ENCODE measurements at places on chromosomes 5 and 9.

DNA sequence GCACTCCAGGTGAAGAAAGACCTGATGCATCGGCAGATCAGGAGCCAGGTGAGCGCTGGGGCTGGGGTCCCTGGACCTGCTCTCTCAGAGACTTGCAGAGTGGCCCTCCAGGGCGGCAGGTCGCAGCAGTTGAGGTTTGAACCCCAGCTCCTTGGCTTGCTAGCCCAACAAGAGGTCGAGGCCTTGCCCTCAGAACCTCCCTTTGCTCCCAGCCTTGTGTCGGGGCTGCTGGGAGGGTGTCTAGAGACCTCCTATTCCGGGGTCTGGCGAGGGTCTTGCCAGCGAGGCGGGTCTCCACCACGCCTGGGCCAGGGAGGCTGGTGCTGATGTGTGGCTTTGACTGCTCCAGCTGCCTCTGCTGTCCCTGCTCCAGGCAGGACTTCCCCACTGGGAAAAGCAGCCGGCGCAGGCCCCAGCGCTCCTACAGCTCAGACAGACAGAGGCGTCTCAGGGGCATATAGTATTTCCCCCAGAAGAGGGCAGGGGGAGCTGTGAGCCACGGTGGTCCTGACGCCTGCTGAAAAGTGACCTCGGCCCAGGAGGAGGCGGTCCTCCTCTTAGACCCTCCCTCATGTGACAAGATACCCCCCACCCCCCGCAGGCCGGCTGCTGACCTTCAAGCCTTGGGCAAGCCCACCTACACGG, 38.3 kb downstream of the LRSAM1 start:
- DNase-seq: no peak

DNA sequence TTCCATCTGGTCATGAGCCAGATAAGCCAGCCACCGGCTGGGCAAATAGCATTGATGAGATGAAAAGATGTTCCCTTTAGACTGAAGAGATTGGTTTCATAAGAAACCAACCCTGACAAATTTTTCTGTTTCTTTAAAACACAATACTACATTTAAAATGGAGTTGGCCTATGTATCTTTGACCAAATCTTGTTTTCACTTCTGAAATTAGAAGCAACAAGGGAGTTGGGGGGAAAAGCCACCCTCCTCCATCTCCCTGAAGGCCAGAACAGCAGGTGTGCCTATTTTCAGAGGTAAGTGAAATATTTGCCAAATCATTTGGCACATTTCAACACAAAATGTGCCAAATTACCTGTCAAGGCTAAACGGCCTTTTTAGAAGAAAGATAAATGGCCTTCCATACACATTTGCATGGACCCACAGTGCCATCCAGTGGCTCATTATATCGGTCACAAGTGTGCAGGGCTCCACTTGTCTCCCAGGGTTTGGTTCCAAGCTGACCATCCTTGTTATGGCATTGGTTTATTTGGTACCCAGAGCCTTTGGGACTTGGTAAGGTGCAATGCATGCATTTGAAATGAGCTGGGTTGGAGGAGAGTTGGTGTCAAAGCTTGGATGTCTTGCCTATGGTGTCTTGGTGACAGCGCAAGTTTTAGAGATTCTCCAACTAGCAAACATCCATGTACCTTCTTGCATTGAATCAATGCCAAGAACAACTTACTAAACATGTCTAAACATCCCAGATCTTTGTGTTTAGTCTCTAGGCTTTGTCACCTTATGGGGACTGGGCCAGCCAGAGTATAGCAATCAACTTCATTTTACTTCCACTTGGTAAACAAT, 372.0 kb upstream of the KIF2A start:
- peak; percentile 83 for DNase-seq

DNA sequence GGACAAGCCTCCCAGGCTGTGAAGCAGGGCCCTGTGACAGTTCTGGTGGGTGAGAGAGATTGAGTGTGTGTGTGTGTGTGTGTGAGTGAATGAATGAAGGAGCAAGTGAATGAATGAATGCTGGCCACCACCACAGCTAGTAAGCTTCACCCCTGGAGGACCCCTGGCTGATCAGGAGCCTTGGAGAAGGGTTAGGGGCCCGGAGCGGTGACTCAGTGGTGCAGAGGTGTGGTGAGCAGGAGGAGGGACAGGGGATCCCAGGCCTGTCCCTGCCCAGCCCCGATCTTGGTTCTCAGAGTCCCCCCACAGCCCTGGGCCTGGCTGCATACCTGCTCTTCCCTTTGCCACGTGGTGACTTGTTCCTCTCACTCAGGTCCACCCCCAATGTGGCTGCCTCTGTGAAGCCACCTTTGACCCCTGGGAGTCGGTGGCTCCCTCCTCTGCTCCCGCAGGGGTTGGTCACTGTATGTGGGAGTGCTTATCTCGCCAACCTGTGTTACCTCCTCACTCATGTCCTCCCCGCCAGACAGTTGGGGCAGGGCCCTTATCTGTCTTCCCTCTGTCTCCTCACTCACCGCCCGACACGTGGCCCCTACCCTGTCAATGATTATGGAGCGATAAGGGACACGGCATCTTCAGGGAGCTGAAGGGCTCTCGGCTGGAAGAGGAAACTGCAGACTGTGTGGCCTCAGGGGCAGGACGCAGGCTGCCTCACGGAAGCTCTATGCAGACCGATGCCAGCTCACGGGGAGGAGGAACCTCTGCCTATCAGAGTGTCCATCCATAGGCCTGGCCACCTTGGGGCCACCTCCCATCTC, 99.9 kb upstream of the PITX1 start:
- DNase-seq: no peak

GRCh38 chr9:124794902-124795491, 18.1 kb downstream of the OLFML2A start:
- no peak for DNase-seq

- DNase-seq: no peak
Observed at GRCh38 chr5:34041247-34041972, 1.6 kb downstream of the C1QTNF3 start.

GRCh38 chr5:35335752-35336151, 105.5 kb upstream of the PRLR start:
- no peak for DNase-seq

DNA sequence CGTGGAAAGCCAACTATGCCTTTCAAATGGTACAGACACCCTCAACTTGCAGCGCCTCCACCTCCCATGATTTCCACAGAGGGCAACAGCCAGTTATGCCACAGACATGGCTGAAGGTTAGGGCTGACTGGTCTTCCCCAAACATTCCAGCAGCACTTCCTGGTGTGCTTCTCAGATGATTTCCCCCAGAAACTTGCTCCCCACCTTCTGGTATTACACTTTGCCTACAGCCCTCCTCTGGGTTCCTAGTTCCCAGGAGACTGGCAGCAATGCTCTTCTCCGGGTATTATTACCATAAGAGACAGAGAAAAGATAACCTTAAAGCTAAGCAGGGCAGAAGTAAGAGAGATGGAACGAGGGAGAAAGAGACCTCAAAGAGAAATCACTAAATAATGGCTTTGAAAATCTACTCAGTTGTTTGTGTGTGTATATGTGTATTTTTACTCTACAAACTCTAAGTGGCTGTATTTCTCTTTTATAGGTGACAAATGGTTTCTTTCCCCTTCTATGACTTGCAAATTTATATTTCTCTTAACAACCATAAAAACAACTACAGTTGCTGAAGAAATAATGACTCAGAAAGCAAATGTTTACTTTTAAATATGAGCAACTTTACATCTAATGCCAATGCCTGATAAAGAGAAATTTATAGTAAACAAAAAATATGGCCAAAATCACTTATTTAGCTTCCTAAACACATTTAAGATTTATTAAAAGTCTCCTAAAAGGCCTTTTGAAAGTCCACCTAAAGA, 133.8 kb downstream of the PDE4D start:
- DNase-seq: no peak

DNA sequence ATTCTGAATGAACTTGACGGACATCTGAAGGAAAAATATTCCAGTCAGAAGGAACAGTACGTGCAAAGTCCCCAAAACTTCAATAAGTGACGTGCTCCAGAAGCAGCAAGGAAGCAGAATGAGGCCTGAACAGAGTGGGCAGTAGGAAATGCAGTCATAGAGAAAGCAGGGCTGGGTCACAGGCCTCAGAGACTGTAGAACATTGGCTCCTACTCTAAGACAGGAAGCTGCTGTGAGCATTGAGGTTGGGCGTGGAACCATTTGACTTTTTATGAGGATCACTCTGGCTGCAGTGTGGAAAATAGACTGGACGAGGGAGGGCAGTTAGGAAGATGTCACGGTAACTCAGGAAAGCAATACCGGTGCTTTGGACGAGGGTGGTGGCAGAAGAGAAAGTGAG, 64.0 kb downstream of the DOCK8 start:
- no peak for DNase-seq

GRCh38 chr5:55177078-55177477, 4.1 kb upstream of the CDC20B start:
- no peak for DNase-seq

DNA sequence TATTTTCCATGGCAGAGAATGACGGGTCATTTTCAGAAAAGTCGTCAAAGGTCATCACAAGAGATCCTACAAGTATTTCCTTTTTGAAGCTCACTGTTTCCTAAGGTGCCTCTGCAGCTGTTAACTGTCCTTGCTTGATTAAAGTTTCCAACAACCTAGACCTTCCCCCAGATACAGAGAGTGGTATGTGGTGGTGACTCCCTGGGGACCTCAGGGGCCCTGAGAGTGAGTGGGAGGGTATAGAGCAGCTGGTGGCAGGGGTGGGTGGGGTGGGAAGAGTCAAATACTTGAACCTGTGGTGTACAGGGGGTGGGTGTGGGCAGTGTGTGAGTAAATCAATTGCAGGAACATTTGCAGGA, 1.6 kb upstream of the CD72 start:
- DNase-seq: no peak

DNA sequence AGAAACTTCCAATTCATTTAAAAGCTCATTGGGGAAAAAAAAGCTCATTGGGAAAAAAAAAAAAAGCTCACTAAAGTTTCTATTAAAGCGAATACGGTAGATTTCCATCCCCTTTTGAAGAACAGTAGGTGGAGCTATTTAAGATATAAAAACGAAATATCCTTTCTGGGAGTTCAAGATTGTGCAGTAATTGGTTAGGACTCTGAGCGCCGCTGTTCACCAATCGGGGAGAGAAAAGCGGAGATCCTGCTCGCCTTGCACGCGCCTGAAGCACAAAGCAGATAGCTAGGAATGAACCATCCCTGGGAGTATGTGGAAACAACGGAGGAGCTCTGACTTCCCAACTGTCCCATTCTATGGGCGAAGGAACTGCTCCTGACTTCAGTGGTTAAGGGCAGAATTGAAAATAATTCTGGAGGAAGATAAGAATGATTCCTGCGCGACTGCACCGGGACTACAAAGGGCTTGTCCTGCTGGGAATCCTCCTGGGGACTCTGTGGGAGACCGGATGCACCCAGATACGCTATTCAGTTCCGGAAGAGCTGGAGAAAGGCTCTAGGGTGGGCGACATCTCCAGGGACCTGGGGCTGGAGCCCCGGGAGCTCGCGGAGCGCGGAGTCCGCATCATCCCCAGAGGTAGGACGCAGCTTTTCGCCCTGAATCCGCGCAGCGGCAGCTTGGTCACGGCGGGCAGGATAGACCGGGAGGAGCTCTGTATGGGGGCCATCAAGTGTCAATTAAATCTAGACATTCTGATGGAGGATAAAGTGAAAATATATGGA, at the start of gene PCDHGA12:
TSS of gene PCDHGA12 (plus strand) at position 176 of the 782 bp plus-strand sequence. CDS start at position 429, 253 bp downstream.
- DNase-seq: peak; percentile 7

DNA sequence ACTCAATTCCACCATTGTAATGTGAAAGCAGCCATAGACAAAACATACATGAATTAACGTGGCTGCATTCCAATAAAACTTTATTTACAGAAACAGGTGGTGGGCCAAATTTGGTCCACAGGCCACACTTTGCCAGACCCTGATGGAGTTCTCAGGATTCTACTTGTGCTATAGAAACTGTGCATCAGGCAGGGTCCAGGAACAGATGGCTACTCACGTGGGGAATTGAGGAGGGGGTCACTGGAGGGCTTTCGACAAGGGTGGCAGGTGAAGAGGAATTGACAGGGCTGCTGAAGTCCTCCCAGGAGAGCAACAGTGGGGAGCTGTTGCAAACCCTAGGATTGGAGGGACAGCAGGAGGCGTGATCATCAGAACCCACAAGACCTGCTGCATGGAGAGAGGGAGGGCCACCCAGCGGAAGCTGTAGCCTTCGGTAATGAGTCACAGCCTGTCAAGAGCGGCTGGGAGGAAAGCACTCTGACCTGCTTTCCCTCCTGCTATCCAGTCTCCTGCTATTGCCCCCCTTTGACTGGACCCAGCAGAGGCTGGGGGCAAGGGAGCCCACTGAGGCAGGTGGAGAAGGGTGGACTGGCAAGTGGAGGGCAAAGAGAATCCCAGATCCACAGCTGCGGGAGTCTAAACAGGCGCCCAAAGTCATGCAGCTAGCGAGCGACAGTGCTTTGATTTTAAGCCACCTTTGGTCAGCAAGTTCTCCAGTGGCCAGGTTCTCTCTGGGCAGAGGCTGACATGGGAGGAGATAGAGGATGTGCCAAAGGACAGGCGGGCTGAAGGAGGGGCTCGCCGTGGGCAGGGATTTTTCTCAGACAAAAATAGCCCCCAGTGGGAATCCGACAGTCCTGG, 138.3 kb upstream of the SMIM23 start:
- DNase-seq: no peak

DNA sequence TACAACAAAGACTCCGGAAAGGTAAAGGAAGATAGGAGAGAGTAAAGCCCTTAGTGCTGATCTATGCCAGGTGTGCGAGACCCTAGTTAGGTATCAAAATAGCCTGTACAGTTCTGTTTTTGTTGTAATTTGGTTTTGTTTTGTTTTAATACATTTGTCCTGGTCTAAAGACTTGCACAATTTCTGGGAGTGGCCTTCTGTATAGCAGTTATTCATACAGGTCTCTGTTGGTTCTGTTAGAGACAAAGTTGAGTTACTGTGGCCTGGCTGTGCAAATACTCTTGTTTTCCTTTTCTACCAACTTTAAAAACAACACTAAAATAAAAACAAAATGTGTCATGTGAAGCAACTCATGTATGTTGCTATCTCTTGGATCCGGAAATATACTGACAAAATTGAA, 163.6 kb downstream of the COMMD10 start:
- DNase-seq: no peak

- no peak for DNase-seq
Observed at GRCh38 chr5:81853030-81853357, 102.1 kb upstream of the SSBP2 start.

- no peak for DNase-seq
Observed at GRCh38 chr5:139343476-139343875, 1.8 kb downstream of the PAIP2 start.

GRCh38 chr5:176750144-176750543, 60.2 kb upstream of the UNC5A start:
- no peak for DNase-seq

DNA sequence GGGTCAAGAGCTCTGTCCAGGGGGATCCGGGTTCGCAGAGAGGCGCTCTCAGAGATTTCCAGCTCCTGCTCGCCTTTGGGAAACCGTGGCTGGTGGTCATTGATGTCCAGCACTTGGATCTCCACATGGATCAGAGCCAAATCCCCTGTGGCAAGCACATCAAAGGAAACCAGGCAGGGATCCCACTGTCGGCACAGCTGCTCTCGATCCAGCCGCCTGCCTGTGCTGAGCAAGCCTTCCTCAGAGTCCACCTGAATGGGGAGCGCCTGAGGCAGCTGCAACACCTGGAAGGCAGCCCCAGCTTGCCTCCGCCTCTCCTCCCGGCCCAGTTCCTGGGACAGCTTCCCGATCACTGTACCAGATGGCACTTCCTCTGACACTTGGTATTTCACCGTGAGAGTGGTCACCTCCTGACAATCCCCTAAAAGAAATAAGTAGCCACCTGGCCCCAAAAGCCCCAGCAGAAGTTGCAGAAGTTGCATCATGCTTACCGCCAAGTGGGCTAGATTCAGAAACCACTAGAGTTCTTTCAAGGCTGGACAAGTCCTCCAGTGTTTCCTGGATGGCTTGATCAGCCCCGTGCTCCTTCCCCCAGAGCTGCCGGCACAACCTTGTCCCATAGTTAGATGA, 520 bp downstream of the PCDH12 start:
- no peak for DNase-seq

Measured in A673 (cell line).